ENCODE measurements at places on chromosomes 4 and X.

- DNase-seq, result no peak
Observed at GRCh38 chrX:134542485-134542884, 82.5 kb downstream of the HPRT1 start.

DNA sequence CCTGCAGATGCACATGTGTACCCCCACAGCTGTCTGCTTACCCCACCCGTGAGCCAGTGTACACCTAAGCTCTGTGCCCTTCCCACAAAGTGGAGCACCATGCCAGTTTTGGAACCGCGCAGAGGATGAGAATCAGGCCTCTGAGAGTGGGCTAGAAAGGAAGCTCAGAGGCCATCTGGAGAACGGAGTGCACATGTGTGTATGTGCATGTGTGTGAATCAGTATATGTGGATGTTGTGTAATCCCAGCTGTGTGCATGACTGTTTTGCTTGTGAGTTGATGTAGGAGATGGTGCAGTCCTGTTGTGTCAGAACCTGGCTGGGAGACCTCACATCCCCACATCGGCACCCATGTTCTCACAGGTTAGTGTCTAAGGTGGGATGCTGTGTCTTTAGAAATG is 93.0 kb downstream of the DRD5 start:
- no peak for DNase-seq

DNA sequence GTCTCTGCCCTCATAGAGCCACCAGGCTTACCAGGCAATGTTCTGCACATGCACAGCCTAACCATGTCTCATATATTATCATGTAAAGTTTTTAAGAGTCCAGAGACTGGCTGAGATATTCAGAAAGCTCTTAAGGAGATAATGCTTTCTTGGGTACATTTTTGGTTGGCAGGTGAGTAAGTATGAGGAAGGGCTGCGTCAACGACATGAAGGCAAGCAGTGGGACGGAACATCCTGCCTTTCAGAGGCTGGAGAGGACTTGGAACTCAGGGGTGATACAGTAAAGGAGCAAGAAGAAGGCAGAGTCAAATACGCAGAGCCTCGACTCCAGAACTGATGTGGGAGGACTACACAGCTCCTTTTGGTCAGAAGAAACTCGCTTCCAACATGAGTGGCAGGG is 74.8 kb upstream of the MTNR1A start:
- no peak for DNase-seq

GRCh38 chr4:41509451-41509866 is 28.5 kb upstream of the LIMCH1 start:
- no peak for DNase-seq

- DNase-seq, result no peak
Observed at GRCh38 chr4:17316566-17316965, 195.3 kb downstream of the QDPR start.

GRCh38 chrX:130631011-130631410 is 229.2 kb downstream of the RBMX2 start:
- DNase-seq, result no peak

DNA sequence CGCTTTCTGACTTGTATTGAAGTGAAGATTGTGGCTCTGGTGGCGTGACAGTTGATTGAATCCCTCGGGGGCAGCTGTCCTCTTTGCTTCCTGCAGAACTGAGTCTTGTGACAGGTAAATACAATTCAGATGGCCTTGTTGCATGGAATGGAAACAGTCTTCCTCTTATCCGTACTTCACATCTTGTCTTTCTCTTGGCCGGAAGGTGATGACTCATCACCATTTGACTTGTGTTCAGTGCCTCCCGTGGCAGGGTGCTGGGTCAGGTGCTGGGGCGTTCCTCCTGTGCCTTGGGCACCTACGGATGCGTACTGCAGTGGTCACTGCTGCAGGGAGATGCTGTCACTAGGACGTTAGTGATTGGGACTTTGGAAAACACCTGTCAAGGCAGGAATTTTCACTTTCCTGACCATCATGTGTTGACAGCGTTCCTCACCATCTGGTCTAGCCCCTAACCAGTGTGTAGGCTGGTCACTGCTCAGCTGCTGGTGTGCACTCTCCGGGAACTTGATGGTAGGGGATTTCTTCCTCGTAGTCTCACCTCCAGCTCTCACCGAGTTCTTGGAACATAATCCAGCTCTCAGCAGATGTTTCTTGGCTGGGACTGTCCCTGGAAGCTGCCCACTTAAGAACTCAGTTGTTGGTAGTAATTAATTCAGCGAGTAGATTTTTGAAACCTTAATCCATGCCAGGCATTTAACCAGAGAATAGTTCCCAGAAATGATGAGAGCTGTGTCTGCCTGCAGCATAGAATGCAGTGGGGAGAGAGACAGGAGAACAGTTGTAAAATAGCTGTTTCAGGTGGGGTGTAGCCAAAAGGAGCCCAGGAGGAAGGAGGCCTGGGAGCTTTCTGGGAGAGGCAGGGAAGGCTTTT is 7.2 kb downstream of the TBC1D14 start:
- DNase-seq, result peak; percentile 66

DNA sequence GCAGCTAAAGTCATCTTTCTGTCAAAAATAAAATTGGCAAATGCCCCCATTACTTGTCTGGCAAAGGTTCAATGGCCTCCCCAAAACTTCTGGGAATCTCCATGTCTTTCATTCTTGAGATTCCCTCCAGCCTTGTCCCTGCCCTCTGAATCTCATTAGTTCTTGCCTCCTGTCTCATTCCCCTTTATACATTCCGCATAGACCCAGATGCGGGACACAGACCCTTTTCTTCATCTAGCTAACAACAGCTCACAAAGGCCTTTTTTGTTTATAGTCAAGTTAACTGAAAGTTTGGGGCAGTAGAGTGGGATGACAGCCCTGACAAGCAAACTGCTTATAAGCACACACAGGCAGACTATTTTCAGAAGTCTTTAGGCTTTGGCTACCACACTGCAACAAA is 306.1 kb upstream of the FAM241A start:
- DNase-seq, result no peak

DNA sequence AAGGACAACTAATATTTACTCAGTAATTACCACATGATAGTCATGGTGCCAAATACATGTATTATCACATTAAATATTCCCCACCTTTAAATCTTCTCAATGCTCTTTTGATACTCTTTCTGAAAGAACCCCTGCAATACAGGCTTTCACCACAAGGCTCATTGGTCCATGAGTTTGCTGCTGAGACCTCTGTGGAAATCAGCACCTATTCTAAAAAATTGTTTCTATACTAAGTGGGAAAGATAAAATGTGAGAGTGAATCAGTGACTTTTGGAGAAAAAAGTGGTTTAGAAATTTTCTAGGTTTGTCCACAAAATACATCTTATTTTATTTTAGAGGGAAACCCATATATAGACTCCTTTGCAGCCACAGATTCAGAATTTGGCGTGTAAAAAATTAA is 257.3 kb downstream of the ZIC3 start:
- no peak for DNase-seq

DNA sequence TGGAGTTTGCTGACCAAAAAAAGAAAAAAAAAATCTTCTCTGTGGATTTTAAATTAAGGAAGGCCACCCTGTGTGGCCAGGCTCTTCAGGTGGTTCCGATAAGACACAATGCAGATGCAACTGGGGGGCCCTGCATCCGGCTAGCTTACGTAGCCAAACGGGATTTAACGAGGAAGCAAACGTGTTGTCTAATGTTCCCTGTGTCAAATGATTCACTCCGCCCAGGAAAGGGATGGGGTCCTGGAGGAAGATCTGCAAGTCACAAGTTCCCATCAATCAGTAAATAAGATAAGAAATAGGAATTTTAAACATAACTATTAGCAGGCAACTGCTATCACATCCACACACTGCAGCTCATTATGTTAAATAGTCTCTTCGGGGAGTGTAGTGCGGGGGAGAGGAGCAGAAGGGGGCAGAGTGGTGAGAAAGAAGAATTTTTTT is 216.4 kb upstream of the GYPA start:
- no peak for DNase-seq

DNA sequence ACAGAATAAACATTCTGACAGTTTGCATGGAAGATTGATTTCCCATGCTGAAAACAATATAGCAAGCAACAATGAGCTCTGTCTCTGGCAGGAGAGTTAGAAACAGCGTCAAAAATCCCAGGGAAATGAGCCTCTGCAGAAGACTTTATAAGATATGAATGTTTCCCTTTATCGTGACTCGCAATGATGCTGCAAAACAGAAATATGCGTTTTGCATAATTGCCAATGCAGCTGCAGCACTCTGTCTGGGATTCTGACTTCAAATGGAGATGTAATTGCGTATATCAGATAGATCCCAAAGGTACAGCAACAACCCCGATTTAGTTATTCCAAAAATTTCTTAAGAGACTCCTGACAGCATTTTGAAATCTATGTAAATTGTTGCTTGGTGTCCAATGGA is 702.4 kb upstream of the EPHA5 start:
- DNase-seq, result no peak

- no peak for DNase-seq
Observed at GRCh38 chr4:54032558-54033135, 31.8 kb downstream of the CHIC2 start.

- DNase-seq, result no peak
Observed at GRCh38 chr4:153025406-153025805, 89.3 kb downstream of the FHDC1 start.
